Activated CD4-positive, alpha-beta T cell treated with anti-CD3 and anti-CD28 coated beads, Interleukin-2, amount 10 ng/mL, durations not matched to agents 24 days and 14 days (primary cell): ENCODE measurements at places on chromosomes 13 and 19. TPM values are rescaled to one million over a fixed set of nuclear protein-coding genes. Genes with fewer than 3 reads are reported as not detected.

- no peak for DNase-seq
These were observed 100.3 kb upstream of the WASF3 start for GRCh38 chr13:26457212-26457611.

DNA sequence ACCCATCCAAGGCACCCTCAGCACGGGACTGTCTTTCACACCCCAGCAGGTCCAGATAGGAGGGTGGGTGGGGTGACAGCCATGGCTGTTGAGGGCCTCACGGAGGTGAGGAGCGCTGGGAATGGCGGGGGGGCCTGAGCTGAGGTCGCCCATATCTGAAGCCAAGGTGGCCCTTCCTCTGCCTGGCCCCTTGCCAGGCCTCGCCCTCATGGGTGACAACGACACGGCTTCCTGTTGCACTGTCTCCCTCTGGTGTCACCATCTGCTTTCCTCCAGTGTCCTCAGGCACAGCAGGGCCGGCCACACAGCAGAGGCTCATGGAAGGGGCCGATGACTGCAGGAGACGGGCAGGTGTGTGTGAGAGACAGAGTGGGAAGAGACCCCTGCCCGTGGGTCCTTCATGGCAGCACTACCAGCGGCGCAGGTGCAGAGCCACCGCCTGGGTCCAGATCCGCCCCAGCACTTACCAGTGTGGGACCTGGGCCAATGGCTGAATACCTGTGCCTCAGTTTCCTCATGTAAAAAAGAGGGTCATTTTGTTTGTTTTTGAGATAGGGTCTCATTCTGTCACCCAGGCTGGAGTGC is 8.1 kb upstream of the NKPD1 start:
- no peak for DNase-seq

DNA sequence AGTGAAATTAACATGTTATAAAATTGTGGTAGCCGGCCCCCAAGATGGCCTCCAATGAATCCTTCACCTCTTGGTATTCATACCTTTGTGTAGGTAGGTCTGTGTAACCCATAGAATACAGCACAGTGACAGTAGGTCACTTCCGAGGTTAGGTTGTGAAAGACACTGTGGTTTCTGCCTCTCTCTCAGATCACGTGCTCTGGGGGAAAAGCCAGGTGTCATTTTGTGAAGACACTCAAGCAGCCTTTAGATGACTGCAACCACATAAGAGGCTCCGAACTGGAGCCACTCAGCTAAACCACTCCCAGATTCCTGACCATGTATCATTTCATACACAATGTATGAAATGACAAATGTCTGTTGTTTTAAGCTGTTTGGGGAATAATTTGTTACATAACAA is 9.8 kb upstream of the USPL1 start:
- peak; percentile 89 for DNase-seq

DNA sequence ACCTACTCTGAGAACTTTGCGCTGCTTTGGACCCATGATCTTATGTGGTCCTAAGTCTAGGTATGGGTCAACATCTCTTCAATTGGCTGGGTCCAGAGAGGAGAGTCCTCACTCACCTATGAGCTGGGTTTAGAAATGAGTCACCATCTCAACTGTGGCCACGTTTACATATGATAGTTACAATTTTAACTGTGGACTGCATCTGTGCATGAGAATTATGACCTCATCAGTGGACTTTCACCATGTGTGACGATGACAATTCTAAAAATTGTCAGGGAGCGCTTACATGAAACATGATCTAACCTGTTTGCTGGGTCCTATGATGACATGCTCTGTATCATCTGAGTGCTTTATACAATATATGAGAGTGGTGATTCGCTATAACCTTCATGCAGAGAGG is 12.7 kb upstream of the ZNF724 start:
- DNase-seq: no peak

DNA sequence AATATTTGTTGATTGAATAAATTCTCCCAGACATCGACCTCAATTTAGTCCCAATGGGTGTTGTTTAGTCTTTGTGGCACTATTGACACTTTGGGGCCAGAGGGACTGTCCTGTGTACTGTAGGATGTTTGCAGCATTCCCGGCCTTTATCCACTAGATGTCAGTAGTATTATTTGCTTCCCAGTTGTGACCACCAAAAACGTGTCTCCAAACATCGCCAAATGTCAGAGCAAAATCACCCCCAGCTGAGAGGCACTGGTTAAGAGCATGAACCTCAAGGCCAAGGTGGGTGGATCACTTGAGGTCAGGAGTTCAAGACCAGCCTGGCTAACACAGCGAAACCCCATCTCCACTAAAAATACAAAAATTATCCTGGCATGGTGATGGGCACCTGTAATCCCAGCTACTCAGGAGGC is 15.4 kb downstream of the NLRP12 start:
- no peak for DNase-seq

DNA sequence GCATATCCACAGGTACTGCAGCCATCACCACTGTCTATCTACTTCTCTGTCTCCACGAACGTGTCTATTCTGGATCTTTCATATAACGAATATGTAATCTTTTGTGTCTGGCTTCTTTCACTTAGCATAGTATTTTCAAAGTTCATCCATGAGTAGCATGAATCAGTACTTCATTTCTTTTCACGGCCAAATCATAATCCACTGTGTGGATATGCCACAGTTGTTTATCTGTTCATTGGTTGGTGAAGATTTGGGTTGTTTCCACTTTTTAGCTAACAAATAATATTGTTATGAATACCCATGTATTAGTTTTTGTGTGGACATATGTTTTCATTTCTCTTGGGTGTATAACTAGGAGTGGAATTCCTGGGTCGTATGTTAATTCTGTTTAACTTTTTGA is 14.4 kb downstream of the RGCC start:
- DNase-seq: no peak

- no peak for DNase-seq
These were observed 9.4 kb upstream of the FXYD3 start for GRCh38 chr19:35106291-35106583.

- no peak for DNase-seq
These were observed 491.3 kb upstream of the KLF12 start for GRCh38 chr13:74625541-74625940.

- DNase-seq: peak; percentile 83
These were observed at the start of gene GSX1 for GRCh38 chr13:27792393-27793218. Gene GSX1, plus strand, starts transcription at chr13:27792483. Its CDS starts 208 bp downstream, at chr13:27792691.

DNA sequence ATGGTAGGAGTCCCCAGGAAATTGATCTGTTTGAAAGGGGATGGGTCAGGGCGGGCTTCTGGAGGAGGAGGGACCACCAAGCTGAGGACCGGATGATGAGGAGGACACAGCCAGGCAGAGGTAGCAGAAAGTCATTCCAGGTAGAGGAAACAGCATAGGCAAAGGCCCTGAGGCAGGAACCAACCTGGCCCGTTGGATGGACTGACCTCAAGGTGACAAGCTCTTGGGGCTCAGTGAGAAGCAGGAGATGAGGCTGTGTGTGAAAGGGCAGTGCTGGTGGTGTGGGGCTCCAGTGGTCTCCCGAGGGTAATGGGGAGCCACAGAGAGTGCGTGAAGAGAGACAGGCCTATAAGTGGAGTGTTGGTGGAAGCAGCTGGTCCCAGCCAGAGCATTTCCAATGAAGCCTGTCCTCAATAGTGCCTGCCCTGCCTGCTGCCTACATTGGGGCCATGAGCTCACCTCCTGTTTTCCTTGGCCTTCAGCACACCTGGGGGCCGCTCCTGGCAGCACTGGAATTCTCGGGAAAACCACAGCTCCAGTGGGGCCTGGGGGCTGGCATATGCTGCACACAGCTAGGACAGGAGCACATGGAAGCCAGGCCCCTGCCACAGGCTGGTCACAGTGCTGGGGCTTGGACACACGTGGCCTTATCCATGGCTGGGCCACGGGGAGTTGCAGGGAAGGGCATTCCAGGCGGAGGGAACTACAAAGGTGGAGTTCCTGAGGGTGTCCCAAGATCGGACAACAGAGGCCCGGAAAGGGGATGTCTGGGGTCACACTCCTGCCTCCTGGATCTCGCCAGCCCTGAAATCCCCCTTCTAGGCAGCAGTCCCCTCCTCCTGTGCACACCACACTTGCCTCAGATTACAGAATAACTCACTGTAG is 2.3 kb upstream of the COMP start:
- DNase-seq: no peak

DNA sequence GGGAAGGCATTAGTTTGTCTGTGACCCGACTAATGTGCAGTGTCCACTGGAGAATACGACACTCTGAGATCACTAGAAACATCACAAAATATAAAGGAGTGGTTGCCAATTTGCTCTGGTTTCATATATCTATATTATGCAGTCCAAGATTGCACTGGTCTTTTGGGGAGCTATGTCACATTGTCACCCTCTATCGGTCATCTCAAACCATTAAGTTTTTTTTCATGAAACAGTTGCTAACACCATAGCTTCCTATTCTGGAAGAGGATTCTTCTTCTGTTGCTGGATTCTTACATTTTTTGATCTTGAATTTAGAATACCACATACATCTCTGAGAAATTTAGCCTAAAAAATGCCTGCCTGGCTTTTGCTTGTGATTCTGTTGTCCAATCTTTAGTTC is 168.6 kb downstream of the LACC1 start:
- DNase-seq: no peak

- DNase-seq: no peak
These were observed 119.2 kb upstream of the MLNR start for GRCh38 chr13:49100637-49101570.

DNA sequence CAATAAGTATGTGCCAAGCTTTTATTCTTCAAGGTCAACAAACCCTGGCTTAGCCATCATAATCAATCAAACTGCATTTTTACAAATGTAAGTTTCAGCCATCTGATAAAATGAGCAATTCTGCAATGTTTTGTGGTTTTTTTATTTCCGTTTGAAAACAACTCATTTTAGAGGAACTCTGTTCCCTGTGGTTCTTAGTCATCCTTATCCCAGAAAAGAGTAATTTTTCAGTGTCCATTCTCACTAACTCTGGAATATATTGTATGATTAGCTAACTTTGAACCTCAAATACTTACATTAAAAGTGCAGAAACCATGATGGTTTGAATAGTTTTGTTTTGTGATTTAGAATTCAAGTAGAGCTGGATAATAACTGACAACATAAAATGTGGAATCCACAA is 87.6 kb downstream of the IRS2 start:
- DNase-seq: no peak

GRCh38 chr19:43504426-43505185 is at the start of gene PHLDB3:
Gene PHLDB3, minus strand, starts transcription at chr19:43504746. Its CDS starts 628 bp downstream, at chr19:43504118.
- peak; percentile 85 for DNase-seq

- no peak for DNase-seq
These were observed 11.4 kb downstream of the CSNK1A1L start for GRCh38 chr13:37094099-37094498.

GRCh38 chr13:43663474-43664090 is 123.2 kb downstream of the ENOX1 start:
- no peak for DNase-seq

- peak; percentile 66 for DNase-seq
These were observed 943 bp downstream of the GJB6 start for GRCh38 chr13:20230913-20231838.

GRCh38 chr19:42472402-42473147 is 29.8 kb upstream of the CXCL17 start:
- no peak for DNase-seq

GRCh38 chr19:6033744-6034264 is 55.9 kb upstream of the RANBP3 start:
- DNase-seq: no peak

GRCh38 chr19:30089086-30089665 is 147.1 kb downstream of the URI1 start:
- DNase-seq: no peak

GRCh38 chr19:39150807-39151600 is 25.4 kb downstream of the PAK4 start:
- DNase-seq: no peak

GRCh38 chr13:29849071-29849631 is 1.3 kb downstream of the UBL3 start:
- peak; percentile 78 for DNase-seq

- DNase-seq: no peak
These were observed 23.4 kb downstream of the CEBPG start for GRCh38 chr19:33396701-33397535.

GRCh38 chr19:35754370-35755130 is 2.3 kb downstream of the HSPB6 start:
- no peak for DNase-seq

TEAD2 gene
- total RNA-seq: not detected in 2 replicates

DIAPH3 gene
- total RNA-seq: 26.3 and 26.6 TPM in 2 replicates

RASIP1 gene
- 0.71 and 0.82 TPM in 2 replicates for total RNA-seq

TMEM205 gene
- total RNA-seq: 29.9 and 34.2 TPM in 2 replicates

PGLYRP1 gene
- not detected in 2 replicates for total RNA-seq

ZNF560 gene
- total RNA-seq: not detected in 2 replicates

CD70 gene
- total RNA-seq: 46.8 and 47.4 TPM in 2 replicates

OBI1 gene
- total RNA-seq: 21.4 and 22.6 TPM in 2 replicates

NLRP8 gene
- not detected in 2 replicates for total RNA-seq

PNMA8B gene
- not detected in 2 replicates for total RNA-seq

PSG7 gene
- total RNA-seq: not detected in 2 replicates

ZNF492 gene
- 0.26 and 0.33 TPM in 2 replicates for total RNA-seq

PRODH2 gene
- not detected in 2 replicates for total RNA-seq

IZUMO4 gene
- 9.5 and 10.0 TPM in 2 replicates for total RNA-seq
